Stimulated activated CD4-positive, alpha-beta T cell treated with anti-CD3 and anti-CD28 coated beads, Interleukin-15, amount 100 ng/mL, for 1 hour (primary cell): ENCODE measurements at places on chromosomes 3 and 15.

- DNase-seq, result no peak
Observed at GRCh38 chr3:196235452-196236122, 19.3 kb downstream of the SLC51A start.

DNA sequence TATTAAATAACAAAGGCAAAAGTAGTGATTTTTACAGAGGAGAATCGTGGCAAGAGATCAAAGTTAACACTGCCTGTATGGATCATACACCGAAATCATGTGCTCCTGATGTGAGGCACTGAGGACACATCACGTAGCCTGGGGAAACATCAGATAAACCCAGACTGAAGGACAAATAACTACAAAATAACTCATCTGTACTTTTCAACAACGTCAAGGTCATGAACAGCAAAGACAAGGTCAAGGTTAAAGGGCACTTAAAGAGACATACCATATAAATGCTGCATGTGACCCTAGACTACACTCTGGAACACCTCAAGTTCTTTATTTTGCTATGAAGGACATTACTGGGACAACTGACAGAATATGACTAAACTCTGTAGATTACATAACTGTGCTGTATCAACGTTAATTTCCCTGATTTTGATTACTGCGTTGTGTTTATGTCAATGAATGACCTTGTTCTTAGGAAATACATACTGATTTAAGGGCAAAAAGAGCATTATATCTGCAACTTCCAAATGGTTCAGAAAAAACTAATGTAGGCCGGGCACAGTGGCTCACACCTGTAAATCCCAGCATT is 48.1 kb downstream of the CHSY1 start:
- no peak for DNase-seq

DNA sequence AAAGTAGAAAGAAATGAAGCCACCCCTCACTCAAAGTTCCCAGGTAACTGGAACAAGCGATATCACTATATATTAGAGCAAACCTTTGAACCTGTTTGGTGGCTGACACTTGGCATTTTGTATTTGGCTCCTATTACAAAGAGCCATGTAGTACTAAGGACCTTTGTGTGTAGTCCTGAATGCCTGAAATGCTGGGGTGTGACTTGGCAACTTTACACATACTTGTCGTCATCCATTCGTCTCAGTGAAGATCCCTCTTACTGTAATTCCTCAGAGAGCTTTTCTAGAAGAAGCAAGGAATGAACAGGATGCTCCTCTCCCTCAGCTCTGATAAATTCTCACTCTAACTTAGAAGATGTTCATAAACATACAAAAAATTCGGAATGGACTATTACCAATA is 216.1 kb upstream of the CDIN1 start:
- DNase-seq, result no peak

- DNase-seq, result no peak
Observed at GRCh38 chr3:155712008-155712407, 32.9 kb downstream of the PLCH1 start.

GRCh38 chr15:89002281-89002761 is 85.9 kb upstream of the ABHD2 start:
- DNase-seq, result no peak
